ENCODE measurements at places on chromosomes 2 and 18.

GRCh38 chr2:27136751-27137150 is 2.3 kb upstream of the PREB start:
- DNase-seq: no peak

GRCh38 chr2:38653715-38654527 is 12.0 kb upstream of the GALM start:
- DNase-seq: no peak

DNA sequence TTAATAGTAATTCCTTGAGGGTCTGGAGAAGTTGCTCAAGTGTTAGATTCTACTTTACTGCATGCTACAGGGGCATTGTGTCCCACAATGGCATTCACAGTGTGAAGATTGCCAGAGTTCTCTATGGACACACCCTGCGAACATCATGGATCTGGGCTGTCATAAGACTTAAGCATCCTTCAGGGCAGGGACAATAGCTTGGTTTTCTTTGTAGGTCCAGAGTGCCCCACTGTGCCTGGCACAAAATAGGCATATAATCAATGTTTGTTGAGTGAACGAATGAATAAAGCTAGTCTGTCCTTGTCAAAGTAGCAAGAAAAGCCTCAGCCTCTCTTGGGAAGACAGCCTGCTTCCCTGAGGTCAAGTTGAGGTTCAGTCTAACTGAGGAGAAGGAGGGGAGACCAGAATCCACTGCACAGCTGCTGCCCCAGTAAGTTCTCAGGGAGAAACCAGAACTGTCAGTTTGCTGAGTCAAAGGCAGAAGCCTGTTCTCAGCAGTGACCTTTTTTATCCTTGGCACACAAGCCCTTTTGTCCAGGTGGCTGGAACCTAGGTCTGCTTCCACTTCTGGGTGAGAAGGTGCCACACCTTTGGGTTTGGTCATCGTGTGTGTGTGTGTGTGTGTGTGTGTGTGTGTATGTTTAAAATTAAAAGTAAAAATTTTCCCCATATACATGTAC is 15.0 kb downstream of the INPP4A start:
- DNase-seq: no peak

- DNase-seq: no peak
These were observed 232.1 kb downstream of the NDUFA10 start for GRCh38 chr2:239793086-239793485.

DNA sequence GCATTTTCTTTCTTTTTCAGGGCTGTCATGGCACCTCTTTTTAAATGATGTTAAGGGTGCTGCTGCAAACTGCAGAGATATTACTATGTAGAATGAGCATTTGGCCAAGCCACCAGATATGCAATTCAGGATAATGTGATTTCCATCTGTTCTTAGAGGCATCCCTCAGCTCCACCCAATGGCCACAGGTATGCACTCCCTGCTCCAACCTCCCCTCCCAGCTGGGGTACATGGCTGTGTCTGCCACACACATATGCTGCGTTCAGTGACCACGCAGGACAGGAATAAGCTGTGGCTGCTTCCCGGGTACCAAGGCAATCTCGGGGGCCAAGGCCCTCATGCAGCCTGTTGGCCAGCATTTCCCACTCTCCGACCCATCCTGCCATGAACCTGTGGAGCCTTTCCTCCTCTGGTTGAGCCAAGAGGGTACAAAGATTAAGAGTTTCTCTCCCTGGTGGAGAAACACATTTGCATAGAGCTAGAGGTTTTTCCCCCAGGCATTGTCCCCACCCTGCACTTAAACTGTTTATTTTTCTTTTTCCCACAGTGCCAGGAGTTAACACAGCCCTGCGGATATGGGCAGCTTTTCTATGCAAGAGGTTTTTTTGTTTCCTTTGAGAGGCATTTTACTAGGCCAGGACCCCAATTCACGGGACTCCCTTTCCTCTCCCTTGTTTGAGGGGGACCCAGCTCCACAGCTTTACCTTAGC is 147.0 kb downstream of the GCA start:
- no peak for DNase-seq

- no peak for DNase-seq
These were observed 121.9 kb downstream of the MCFD2 start for GRCh38 chr2:46793423-46794416.

- DNase-seq: no peak
These were observed 19.1 kb downstream of the SULT1C4 start for GRCh38 chr2:108396845-108397244.

DNA sequence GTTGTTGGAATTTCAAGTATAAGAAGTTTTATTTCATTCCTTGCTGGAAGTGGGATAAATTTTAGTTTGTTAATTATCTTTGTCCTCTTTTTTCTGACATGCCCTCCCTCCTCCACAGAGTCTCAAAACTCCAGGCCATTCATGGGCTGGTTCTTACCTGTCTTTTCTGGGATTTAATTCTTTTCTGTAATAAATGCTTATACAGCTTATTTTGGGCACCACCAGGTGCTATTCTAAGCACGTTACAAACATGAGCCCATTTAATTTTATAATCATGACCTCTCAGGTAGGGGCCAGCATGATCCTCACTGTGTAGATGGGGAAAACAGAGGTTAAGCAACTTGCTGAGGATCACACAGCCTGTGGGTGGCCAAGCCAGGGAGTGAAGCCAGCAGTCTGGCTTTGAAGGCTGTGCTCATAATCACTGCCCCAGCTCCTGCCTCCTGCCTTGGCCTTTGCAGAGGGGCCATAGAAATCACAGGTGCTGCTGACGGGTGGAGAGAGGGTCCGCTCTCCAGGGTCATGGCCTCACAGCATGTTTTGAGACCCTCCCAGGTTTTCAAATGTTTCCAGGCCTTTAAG is 128.4 kb upstream of the PXDN start:
- no peak for DNase-seq

- DNase-seq: no peak
These were observed 88.9 kb downstream of the R3HDM1 start for GRCh38 chr2:135620198-135620597.

- no peak for DNase-seq
These were observed 1.6 kb upstream of the DNER start for GRCh38 chr2:229715895-229716507.

- DNase-seq: no peak
These were observed 58.8 kb downstream of the NEDD4L start for GRCh38 chr18:58102875-58103274.

DNA sequence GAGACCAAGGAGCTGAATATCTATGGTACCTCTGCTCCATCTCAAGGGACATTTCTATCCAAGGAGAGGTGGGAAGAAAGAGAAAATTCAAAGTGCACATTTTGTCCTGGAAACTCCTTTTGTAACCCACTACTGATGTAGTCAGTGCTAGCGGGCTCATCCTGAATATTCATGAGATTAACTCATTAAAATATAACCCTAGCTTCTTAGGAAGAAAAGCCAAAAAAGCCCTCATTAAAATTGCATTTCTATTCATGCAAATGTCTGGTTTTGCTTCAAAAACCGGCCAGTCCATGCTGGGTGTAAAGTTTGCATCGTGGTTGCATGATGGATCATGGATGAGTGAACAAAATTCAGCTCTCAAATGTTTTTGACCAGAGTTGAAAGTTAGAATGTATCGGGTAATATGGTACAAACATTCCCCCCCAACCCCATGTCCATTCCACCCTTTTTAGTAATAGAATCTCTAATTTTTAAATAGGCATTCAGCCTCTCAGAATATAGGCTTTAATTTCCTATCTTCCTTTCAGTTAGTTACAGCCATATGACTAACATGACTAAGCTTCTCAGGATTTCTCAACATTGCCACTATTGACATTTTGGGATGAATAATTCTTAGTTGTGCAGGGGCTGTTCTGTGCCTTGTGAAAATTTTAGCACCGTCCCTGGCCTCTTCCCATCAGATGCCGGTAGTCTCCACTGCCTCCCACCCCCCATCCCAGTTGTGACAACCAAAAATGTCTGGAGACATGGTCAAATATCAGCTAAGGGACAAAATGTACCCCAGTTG is 104.2 kb upstream of the RND3 start:
- no peak for DNase-seq

DNA sequence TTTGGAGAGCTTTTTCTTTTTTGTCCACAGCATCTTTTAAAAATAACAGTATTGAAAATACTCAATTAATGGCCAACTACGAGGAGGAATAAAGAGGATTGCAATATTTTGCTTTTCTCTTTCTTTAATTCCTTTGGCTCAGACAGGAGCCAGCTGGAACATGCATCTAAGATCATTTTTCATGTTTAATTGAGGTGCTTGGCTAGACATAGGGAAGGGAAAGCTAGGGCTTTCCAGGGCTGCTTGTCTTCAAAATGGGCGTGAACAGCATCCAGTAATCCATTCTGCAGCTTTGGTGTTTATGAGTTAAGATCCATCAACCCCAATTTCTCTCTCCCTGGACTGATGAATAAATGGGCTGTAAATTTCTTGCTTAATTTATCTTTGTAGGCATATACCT is 323.0 kb downstream of the PTPRM start:
- no peak for DNase-seq

- peak; percentile 15 for DNase-seq
These were observed 33.1 kb downstream of the ARHGAP15 start for GRCh38 chr2:143162123-143162837.

DNA sequence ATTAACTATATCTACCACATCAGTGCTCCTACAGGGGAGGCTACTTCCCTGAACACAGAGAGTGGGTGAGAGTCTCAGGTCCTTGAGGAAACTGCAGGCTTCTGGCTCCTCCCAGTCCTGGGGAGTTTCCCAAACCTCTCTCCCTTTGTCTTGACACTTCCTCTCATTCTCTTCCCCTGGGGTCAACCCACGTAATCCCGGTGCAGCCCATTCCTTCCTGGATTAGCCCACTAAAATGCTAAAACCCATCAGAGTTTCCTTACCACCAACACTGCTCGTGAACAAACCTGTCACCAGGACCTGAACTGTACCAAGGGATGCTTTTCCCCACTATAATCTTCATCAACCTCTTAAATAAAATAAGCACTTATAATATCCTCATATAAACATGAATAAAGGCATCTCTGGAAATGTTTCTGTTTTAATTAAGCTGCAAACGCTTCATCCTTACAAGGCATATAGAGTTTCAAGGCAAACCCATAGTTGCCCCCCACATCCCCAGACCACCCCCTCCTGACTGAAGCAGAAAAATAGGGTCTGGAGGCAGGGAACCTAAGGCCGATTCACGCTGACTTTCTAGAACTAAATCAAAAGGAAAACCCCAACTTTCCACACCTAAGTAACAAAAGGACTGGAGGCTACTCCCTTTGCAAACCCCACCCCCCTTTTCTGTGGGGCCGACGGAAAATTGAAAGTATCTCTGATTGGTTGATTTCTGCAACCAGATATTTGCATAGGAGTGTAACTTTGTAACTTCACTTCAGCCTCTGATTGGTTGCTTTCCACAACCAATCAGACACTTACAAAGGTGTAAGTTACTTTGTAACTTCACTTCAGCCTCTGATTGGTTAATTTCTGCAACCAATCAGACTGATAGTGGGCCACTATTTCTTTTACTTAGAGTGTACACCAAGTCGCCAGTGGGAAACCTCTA is 19.0 kb downstream of the TMSB10 start:
- DNase-seq: no peak

DNA sequence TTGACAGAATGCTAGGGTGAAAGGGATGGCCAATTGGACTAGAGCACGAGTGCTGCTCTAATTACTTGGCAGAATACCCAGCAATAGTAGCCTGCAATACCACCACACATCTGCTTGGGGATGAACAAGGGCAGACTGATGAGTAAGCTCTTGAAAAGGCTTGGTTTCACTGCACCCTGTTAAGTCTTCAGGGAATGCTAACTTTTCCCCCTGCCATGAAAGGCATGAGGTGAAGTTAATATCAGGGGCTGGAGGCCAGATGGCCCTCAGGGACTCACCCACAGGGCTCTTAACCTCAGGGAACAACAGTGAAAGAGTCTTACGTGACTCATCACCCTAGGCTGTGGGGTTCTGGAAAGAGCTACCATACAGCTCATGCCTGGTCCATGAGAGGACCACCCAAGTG is 51.7 kb upstream of the MYL1 start:
- DNase-seq: no peak

DNA sequence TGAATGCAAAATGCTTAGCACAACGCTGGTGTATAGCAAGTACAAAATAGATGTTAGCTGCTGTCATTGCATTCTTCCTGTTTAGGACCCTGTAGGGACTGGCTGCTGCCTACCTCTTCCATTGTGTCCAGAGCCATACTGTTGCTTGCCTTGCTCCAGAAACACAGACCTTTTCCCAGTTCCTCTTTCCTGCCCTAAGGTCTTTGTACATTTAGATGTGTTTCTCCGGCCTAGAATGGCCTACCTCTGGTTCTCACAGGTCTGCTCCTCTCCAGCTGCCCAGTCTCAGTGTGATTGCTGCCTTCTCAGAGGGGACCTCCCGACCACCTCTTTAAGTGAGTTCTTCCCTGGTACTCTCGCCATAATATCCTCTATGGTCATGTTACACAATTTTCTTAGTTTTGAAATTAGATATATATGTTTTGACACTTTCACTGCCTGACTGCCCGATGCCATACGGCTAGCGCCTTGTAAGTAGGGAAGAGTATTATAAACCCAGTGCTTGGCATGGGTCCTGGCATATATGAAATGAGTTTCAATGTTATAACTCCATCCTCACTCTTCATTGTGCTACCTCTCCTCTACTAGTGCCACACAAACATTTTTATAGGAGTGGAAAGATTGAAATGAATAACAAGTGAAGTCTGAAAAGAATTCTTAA is 48.3 kb downstream of the RFTN2 start:
- no peak for DNase-seq

DNA sequence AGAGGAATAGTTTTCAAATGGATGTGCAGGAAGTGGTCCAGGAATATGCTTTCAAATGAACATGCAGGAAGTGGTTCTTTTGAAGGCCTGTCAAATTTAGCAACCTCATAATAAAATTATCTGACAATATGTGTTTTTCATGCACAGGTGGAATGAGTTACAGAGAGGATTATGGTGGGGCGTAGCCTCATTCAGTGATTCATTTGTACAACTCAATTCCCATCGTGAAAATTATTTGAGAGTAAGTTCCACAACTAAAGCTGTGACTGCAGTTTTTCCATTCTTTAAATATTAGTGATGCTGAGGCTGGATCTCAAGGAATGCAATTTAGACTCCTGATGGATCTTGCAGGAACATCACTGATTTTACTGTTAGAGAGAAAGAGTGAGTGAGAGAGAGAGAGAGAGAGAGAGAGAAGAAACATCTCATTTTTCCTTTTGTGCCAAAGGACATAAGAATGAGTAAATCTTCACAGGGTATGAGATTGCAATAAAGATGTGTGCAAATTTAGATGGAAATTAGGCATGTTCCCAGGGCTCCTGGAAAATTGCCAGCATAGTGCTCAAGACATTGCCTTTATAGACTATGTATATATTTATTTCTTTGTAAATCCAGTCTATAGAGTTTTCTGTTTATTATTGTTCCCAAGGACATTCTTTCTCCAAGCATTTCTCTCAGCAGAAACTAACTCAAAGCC is 394.9 kb upstream of the ZEB2 start:
- DNase-seq: no peak

DNA sequence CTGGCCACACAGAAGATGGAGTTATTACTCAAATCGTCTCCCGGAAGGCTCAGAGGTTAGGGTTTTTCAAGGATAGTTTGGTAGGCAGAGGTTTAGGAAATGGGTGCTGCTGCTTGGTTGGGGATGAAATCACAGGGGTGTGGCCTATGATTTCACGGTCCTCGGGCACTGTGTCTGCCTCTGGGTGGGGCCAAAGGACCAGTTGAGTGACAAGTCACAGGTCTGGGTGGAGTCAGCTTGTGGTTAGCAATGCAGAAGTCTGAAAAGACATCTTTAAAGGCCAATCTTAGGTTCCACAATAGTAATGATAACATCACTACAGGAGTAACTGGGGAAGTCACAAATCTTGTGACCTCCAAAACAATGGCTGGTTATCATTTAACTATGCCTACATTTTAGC is 387.8 kb downstream of the ZNF521 start:
- DNase-seq: no peak

Data from AG04450 (cell line).